ENCODE measurements at places on chromosomes 3 and 15. TPM values are rescaled to one million over a fixed set of nuclear protein-coding genes. Genes with fewer than 3 reads are reported as not detected.

- H3K4me3 ChIP-seq, result no peak overlapping the region
- H3K27ac ChIP-seq, result no peak overlapping the region
- H3K27me3 ChIP-seq, result no peaks in the 10 kb centered on the region
- H3K4me1 ChIP-seq, result peaks cover 6% of the 10 kb centered on the region
Measured at GRCh38 chr15:68234060-68234459, 4.5 kb upstream of the CLN6 start.

GRCh38 chr3:194577986-194578905 is 55.0 kb downstream of the TMEM44 start:
- peaks cover 14% of the 10 kb centered on the region for H3K4me1 ChIP-seq
- H3K4me3 ChIP-seq, result peak overlapping the region; percentile 16
- H3K27me3 ChIP-seq, result no peaks in the 10 kb centered on the region
- DNase-seq, result peak; percentile 82

GRCh38 chr3:102394517-102394916 is 40.3 kb upstream of the ZPLD1 start:
- no peaks in the 10 kb centered on the region for H3K27me3 ChIP-seq
- H3K36me3 ChIP-seq, result no peaks in the 10 kb centered on the region
- no peak overlapping the region for H3K4me3 ChIP-seq
- no peak for DNase-seq

DNA sequence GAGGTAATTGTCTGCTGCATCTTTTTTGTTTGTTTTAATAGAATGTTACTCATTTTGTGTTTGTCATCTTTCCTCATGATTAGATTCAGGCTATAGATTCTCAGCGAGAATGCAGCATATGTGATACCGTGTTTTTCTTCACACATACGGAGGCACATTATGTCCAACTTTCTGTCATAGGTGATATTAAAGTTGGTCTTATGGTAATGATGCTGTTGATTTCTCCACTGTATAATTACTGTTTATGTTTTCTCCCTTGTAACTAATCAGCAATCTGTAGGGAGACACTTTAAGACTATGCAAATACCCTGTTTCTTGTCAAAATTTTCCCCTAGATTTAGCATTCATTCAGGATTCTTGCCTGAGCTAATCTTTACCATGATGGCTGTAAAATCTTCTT is 87.6 kb downstream of the CLDN1 start:
- peaks cover 5% of the 10 kb centered on the region for H3K4me1 ChIP-seq
- no peak overlapping the region for H3K27ac ChIP-seq
- no peak for DNase-seq
- no peaks in the 10 kb centered on the region for H3K36me3 ChIP-seq

DNA sequence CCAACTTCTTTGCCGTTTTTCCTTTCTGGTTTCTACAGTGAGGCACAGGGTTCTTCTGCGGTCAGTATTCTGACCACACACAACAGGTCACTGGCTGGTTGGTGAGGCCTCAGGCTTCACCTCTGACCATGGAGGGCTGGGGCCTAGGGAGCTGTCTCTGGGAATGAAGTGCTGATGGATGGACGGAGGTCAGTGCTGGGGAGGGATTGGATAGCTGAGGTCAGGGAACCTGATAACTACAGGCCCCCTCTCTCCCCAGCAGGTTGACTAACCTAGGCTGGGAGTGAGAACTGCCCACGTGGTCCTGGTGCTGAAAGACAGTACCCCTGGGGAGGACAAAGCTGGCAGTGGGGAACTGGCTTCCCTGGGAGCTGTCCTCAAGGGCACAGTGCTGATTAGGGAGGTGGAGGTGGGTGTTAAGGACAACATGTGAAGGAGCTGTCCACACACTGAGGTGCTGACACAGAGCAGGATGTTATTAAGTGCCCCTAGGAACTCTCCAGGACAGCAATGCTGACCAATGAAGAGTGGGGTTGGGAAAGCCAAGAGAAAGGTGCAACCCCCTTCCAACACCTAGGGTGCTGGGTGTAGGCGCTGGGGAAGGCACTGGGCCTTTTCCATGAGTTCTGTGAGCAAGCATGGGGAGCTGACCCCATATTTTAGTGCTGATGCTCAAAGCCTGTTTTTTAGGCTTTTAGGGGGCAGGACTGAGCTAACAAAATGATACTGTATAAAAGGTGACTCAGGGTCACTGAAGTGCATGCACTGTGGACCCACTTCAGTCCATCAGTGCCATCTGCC is 45.2 kb downstream of the ATP2B2 start:
- H3K4me1 ChIP-seq, result no peaks in the 10 kb centered on the region
- H3K27ac ChIP-seq, result no peak overlapping the region
- H3K4me3 ChIP-seq, result no peak overlapping the region
- peak; percentile 62 for DNase-seq
- no peaks in the 10 kb centered on the region for H3K36me3 ChIP-seq

DNA sequence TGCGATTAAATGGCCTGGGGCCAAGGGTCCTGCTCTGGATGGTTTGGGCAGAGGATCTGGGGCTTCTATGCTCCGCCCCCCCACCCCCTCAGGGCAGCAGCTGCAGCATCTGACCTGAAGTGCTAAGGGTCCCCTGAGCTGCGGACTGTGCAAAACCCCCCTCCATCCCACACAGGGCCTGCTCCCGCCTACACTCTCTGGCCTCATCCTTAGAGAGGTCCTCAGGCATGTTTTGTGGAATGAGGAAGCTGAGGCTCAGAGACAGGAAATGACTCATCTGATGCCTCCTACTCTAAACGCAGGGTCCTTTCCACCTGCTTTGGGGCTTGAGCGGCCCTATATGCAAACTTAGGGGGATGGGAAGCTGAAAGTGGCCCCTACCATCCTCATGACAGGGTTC is 59.5 kb upstream of the CTSH start:
- DNase-seq, result peak; percentile 48
- H3K27me3 ChIP-seq, result no peaks in the 10 kb centered on the region
- peaks cover 30% of the 10 kb centered on the region for H3K4me1 ChIP-seq

GRCh38 chr15:78280319-78281072 is 16.1 kb downstream of the DNAJA4 start:
- H3K4me3 ChIP-seq, result no peak overlapping the region

GRCh38 chr3:63482341-63482740 is 170.1 kb upstream of the SNTN start:
- H3K4me1 ChIP-seq, result no peaks in the 10 kb centered on the region
- H3K36me3 ChIP-seq, result no peaks in the 10 kb centered on the region
- no peak for DNase-seq
- H3K4me3 ChIP-seq, result no peak overlapping the region
- no peaks in the 10 kb centered on the region for H3K27me3 ChIP-seq

GRCh38 chr3:54056521-54056920 is 65.8 kb upstream of the CACNA2D3 start:
- no peak overlapping the region for H3K27ac ChIP-seq
- 0 out of 2 replicates have a peak, but pooled peaks cover 4% of the 10 kb centered on the region for H3K4me1 ChIP-seq
- DNase-seq, result no peak
- no peaks in the 10 kb centered on the region for H3K36me3 ChIP-seq

GRCh38 chr15:41438206-41438605 is 21.3 kb downstream of the RTF1 start:
- H3K27me3 ChIP-seq, result no peaks in the 10 kb centered on the region
- H3K4me1 ChIP-seq, result no peaks in the 10 kb centered on the region
- no peak for DNase-seq
- H3K36me3 ChIP-seq, result peaks cover 19% of the 10 kb centered on the region

CCNB2 gene
- 88.7 TPM for total RNA-seq

WDR53 gene
- 14.8 TPM for total RNA-seq

CACNA2D3 gene
- 0.20 TPM for total RNA-seq

GPR87 gene
- total RNA-seq, result 3.8 TPM

THSD4 gene
- 30.5 TPM for total RNA-seq

Data from HCT116 (cell line).